Epithelial cell of proximal tubule (primary cell): ENCODE measurements at places on chromosomes 6 and 20. TPM values are rescaled to one million over a fixed set of nuclear protein-coding genes. Genes with fewer than 3 reads are reported as not detected.

Gene FOXQ1
- total RNA-seq, result 2.0 and 2.1 TPM in 2 replicates

Gene HCRTR2
- total RNA-seq, result not detected in 2 replicates

Gene MYBL2
- 77.0 and 183 TPM in 2 replicates for total RNA-seq

Gene NMBR
- not detected in 2 replicates for total RNA-seq

DNA sequence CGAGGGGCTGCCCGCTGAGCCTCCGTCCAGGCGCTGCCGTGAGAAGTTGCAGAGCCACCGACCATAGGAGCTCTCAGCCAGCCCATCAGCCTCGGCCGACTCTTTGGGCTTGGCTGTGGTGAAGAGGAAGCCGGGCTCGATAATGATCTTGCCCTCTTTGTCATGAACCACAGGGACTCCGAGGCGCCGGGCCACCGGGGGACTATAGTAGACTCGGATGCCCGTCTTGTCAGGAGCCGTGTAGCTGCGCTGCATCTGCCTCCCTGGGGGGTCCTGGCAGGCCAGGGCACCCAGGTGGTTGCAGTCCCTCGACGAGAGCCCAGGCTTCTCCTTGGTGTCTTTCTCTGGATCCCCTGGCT, 20.5 kb upstream of the DSN1 start:
- DNase-seq, result no peak

- no peak for DNase-seq
Observed at GRCh38 chr6:119261944-119262284, 87.6 kb downstream of the MAN1A1 start.
